ENCODE measurements at places on chromosomes 12 and 14.

DNA sequence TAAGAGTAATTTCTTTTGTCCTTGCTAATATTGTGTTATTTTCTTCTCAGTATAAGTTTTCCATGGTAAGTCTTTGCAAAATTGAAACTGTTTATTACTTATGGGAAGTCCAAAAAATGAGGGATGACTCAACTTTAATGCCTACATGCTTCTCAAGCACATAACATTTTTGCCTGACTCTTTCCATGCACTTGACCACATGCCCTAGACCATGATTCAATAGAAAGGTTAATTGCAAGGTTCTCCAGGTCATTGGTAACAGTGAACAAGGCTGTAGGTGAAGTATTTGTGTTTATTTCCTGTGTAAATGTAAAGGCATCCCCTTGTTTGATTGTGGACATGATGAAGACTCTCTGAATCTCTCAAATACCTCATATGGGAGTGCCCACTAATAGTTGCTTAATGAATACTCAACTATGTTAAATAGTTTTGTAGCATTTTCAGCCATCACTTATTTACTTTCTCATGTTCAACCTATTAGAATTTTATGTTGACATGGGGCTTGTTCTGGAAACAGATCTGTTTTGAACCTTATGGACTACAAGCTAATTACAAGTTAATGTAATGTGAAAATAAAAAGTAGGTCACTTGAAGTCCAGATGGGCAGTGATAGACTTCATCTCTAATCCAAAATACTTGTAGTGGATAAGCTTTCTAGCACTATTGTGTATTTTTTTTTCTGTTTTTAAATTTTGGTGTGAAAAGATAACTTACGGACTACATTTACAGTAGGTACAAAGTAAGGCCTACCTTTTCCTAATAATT is 131.7 kb downstream of the TMTC2 start:
- DNase-seq: no peak

GRCh38 chr12:30996255-30996654 is 69.7 kb downstream of the TSPAN11 start:
- no peak for DNase-seq

GRCh38 chr14:99724939-99725773 is 41.1 kb downstream of the CYP46A1 start:
- DNase-seq: no peak

DNA sequence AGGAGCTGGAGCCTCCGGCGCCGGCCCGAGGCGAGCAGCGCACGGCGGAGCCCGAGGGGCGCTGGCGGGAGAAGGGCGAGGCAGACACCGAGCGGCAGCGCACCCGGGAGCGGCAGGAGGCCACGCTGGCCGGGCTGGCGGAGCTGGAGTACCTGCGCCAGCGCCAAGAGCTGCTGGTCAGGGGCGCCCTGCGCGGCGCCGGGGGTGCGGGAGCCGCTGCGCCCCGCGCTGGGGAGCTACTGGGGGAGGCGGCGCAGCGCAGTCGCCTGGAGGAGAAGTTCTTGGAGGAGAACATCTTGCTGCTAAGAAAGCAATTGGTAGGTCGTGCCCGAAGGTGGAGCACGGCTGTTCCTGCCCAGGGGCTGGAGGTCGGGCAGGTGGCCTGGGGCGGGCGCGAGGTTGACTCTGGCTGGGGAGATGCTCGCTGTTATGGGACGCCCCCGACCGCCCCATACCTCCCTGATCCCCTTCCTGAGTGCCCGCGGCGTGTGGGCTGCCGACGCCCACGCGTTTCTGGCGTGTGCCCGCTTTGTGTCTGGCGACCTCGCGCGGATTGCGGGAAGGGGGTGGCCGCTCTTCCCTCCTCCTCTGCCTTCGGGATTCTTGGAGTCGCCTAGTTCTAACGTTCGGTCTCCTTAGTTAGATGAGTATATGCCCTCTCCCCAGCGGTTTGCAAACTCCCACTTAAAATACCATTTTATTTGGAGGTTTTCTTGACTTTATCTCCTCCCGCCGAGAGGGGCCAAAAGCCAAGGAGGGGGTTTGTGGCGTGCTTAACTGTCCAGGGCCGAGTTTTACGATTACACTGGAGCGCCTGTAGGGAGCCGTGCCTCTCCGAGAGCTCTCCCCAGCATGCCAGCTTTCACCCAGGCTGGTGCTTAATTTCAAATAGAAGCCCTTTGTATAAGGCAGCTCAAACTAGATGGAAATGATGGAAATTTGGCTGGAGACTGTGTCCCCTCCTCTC is 752 bp downstream of the DACT1 start:
- no peak for DNase-seq

GRCh38 chr12:7927470-7927869 is 8.5 kb downstream of the SLC2A3 start:
- no peak for DNase-seq

DNA sequence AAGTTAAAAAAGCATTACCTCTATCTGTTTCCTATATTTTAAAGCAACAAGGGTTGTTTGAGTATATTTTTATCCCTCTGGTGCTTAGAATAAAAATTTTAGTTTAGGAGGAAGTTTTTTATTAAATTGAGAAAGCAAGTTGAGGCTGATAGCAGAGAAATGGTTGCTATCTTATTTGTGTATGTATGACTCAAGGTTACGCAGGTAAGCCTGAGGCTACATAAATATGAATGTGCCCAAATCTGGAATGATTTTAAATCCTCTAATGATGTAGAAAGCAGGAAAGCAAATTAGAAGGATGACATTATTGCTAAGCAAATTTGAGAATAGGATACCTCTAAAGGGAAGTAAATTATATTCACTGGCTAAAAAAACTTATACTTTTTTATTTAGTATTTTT is 109.8 kb downstream of the ACSS3 start:
- no peak for DNase-seq

DNA sequence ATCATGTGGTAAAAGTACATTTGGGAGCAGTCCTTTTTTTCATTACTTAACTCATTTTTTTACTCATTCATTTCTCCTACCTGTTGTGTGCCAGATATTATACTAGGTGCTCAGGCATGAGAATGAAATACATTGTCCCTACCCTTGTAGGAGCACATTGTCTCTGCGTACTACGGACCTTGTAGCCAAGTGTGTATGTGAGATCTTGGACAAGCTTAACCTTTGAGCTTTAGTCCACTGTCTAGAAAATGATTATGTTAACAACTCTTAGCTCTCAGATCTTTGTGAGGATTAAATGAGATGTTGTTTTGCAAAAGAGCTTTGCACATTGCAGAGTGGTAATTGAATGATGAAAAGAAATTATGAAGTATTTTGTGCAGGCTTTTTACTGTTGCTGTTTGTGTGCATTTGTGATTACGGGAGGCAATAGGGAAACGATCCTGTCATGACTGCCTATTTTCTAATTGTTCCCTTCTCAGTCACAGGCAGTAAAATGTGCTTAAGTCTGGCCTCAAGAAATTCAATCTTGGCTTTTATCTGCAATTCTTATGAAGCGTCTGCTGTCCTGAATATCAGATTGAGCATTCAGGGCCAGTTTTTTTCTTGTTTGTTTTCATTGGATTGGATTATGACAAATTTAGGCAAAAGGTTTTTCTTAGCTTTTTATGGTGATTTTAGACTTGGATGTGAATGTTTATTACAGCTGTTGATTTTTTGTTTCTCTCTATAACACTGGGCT is 447.7 kb downstream of the PDZRN4 start:
- no peak for DNase-seq

DNA sequence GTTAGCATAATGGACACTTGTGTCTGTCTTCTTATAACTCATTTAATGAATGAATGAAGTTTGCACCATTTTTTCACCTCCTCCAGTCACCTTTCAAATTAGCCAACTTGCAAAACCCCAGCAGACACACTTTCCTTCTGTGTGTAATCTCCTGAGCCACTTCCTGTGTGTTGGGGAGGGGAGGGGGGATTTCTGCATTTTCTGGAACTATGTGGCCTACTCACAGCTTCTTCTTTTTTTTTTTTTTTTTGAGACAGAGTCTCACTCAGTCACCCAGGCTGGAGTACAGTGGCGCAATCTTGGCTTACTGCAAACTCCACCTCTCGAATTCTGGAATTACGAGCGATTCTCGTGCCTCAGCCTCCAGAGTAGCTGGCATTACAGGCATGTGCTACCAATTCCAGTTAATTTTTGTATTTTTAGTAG is 4.1 kb upstream of the SERPINA1 start:
- DNase-seq: no peak
